Naive thymus-derived CD8-positive, alpha-beta T cell (primary cell): ENCODE measurements at places on chromosomes 4 and X. TPM values are rescaled to one million over a fixed set of nuclear protein-coding genes. Genes with fewer than 3 reads are reported as not detected.

DNA sequence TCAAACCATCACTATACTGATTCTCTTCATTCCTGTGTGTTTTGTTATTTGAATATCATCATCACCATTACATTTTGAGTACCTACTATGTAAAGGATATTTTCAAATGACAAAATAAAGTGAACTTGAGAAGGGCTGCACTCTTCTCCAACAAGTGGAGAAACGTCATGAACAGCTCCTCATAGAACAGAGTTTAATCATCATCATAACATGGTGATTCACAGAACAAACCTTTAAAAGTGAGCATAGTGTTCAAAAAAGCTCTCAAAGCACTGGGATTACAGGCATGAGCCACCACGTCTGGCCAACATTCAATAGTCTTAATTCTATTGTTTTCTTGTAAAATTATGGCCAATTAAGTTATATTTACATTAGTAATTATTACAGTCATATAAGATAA lies 993.9 kb downstream of the PDHA2 start:
- no peaks in the 10 kb centered on the region for H3K36me3 ChIP-seq
- no peaks in the 10 kb centered on the region for H3K27me3 ChIP-seq
- DNase-seq, result no peak

DNA sequence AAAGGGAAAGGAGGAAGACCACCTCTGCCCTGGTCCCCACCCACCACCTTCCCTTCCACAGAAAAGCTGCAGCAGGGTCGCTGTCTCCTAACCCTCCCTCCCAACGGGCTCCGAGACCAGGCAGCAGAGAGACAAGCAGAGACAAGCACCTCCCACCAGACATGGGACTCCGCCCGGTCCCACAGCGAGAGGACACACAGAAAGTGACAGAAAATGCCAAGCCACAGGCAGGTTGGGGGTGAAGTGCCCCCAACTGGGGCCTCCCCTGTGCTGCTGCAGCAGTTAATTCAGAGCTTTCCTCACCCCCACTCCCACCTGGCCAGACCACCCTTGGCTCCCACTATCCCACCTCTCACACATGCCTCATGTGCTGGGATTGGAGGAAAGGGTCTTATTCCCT lies 64.4 kb upstream of the AFAP1 start:
- H3K4me3 ChIP-seq, result no peak overlapping the region
- no peak for DNase-seq
- H3K36me3 ChIP-seq, result peaks cover 3% of the 10 kb centered on the region
- no peak overlapping the region for H3K27ac ChIP-seq
- no peaks in the 10 kb centered on the region for H3K27me3 ChIP-seq

GRCh38 chr4:8502371-8502770 lies 61.8 kb downstream of the TRMT44 start:
- H3K4me1 ChIP-seq, result peaks cover 6% of the 10 kb centered on the region
- no peak for DNase-seq
- H3K36me3 ChIP-seq, result peaks cover 5% of the 10 kb centered on the region
- H3K4me3 ChIP-seq, result no peak overlapping the region
- no peaks in the 10 kb centered on the region for H3K27me3 ChIP-seq

GRCh38 chr4:69098470-69098869 lies 2.2 kb downstream of the UGT2B7 start:
- H3K27ac ChIP-seq, result no peak overlapping the region
- H3K4me1 ChIP-seq, result no peaks in the 10 kb centered on the region
- no peaks in the 10 kb centered on the region for H3K27me3 ChIP-seq
- H3K4me3 ChIP-seq, result no peak overlapping the region
- H3K36me3 ChIP-seq, result no peaks in the 10 kb centered on the region

DNA sequence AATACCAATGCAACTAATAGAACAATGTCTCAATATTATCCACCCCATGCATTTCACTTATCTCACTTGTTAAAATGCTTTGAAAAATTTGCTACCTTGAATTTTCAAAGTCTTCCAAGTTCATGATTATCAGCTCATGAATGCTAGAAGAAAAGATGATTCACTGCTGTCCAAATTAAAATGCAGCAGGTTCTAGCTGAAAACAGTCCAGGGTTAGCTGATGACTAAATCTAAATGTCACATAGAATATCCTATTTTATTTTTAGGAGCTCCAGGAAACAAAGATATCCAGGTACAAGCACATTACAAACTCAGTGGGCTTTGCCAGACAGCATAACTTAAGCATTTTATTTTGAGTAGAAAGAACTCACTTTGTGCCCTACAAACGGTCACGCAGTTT lies 38.0 kb upstream of the SPARCL1 start:
- peaks cover 3% of the 10 kb centered on the region for H3K27me3 ChIP-seq
- no peak overlapping the region for H3K4me3 ChIP-seq
- DNase-seq, result no peak
- H3K4me1 ChIP-seq, result no peaks in the 10 kb centered on the region
- H3K36me3 ChIP-seq, result no peaks in the 10 kb centered on the region
- H3K27ac ChIP-seq, result no peak overlapping the region

GRCh38 chrX:12877386-12877785 lies 10.5 kb downstream of the TLR7 start:
- H3K4me3 ChIP-seq, result no peak overlapping the region
- DNase-seq, result no peak
- H3K27me3 ChIP-seq, result peaks cover 5% of the 10 kb centered on the region
- peaks cover 16% of the 10 kb centered on the region for H3K4me1 ChIP-seq

DNA sequence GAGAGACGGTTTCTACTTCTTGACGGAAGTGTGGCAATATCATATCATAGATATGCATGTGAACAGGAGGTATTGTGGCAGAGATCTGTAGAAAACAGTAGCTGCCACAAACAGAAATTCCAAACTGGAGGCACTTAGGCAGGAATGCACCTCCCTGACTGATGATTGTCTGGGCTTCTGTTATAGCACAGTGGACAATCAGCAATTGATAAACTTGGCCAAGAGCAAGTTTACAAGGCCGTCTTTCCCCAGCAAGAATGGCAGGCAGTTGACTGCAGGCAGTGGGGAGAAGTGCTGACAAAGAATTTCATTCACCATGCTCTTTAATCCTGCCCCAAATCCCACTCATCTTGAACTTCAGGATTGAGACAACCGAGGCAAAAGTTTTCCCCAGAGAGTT lies 114.4 kb upstream of the STOX2 start:
- H3K4me3 ChIP-seq, result no peak overlapping the region
- DNase-seq, result no peak
- H3K27ac ChIP-seq, result no peak overlapping the region
- H3K27me3 ChIP-seq, result peaks cover 39% of the 10 kb centered on the region
- no peaks in the 10 kb centered on the region for H3K36me3 ChIP-seq

- no peak overlapping the region for H3K27ac ChIP-seq
- no peaks in the 10 kb centered on the region for H3K36me3 ChIP-seq
- peaks cover 3% of the 10 kb centered on the region for H3K4me1 ChIP-seq
- no peak for DNase-seq
- no peaks in the 10 kb centered on the region for H3K27me3 ChIP-seq
- no peak overlapping the region for H3K4me3 ChIP-seq
Observed at GRCh38 chrX:39242187-39242586, 440.9 kb downstream of the MID1IP1 start.

DNA sequence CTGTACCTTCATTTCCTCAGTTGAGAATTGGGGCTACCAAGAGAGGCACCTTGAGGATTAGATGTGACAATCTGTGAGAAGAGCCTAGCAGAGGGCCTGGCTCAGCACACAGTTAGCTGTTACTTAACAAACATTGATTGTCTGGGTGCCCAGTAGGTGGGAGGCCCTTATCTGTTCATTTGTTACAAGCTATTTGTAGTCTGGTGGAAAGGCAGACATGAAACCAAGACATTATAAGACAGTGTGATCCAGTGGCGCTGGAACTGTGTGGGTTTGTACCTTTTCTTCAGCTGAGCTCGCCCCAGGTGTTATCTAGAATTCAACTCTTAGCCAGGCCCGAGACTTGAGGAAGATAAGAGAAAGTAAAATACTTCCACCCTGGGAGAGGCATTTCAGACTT lies 16.9 kb downstream of the AKAP4 start:
- DNase-seq, result no peak
- no peak overlapping the region for H3K4me3 ChIP-seq
- H3K27ac ChIP-seq, result peak overlapping the region; percentile 3
- H3K27me3 ChIP-seq, result peaks cover 5% of the 10 kb centered on the region
- H3K36me3 ChIP-seq, result no peaks in the 10 kb centered on the region

DNA sequence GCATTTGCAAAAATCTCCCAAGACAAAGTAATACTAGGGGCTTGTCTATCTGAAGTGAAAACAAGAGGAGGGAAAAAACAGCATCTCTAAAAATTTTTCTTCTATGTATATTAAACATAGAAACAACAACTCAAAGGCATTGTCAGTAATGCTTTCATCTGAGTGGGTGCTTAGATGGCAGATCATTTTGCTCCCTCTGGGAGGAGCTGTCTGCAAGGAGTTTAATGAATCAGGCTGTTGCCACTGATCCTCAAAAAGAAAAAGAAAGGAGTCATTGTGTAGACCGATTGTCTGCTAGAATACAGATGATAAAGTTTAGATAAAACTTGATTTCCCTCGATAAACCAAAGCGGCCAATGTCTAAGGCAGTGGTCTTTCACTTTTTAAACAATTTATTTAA lies 49.7 kb upstream of the KLHL8 start:
- no peak overlapping the region for H3K4me3 ChIP-seq
- no peak overlapping the region for H3K27ac ChIP-seq
- peaks cover 14% of the 10 kb centered on the region for H3K27me3 ChIP-seq

DNA sequence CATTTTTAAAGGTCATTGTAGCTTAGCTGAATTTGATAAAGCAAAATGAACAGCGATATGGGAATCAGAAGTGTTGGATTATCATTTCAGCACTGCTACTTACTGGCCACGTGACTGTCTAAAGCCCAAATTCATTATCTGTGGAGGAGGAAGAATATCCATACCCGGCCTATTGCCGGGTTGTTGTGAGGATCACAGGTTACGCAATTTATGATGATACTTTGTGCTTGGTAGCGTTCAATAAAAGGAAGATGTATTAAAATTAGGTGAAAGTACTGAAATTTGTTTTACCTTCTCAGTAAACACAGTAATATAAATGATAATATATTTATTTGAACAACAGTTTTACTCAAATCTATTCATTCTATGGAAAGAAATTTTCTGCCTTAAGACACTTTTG lies 1540.2 kb downstream of the ADGRL3 start:
- no peak overlapping the region for H3K27ac ChIP-seq
- H3K4me3 ChIP-seq, result no peak overlapping the region
- H3K36me3 ChIP-seq, result no peaks in the 10 kb centered on the region
- H3K4me1 ChIP-seq, result no peaks in the 10 kb centered on the region
- DNase-seq, result no peak

DNA sequence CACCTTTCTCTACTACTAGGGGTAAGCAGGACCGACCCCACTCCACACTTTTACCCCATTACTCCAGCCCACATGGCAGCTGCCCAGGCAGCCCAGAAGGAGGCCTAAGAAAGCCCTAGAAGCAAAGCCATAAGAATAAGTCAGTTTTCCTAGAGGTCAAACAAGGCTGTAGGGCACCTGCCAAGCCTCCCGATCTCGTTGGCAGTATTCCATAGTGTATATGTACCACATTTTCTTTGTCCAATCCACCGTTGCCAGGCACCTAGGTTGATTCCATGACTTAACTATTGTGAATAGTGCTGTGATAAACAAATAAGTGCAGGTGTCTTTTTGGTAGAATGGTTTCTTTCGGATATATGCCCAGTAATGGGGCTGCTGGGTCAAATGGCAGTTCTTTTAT lies 54.2 kb downstream of the RHOXF2B start:
- no peak overlapping the region for H3K4me3 ChIP-seq
- H3K27ac ChIP-seq, result no peak overlapping the region
- DNase-seq, result no peak
- no peaks in the 10 kb centered on the region for H3K4me1 ChIP-seq
- no peaks in the 10 kb centered on the region for H3K36me3 ChIP-seq

- H3K4me1 ChIP-seq, result peaks cover 64% of the 10 kb centered on the region
- H3K4me3 ChIP-seq, result peak overlapping the region; percentile 60
Observed at GRCh38 chr4:153083447-153083947, 120.7 kb upstream of the TRIM2 start.

DNA sequence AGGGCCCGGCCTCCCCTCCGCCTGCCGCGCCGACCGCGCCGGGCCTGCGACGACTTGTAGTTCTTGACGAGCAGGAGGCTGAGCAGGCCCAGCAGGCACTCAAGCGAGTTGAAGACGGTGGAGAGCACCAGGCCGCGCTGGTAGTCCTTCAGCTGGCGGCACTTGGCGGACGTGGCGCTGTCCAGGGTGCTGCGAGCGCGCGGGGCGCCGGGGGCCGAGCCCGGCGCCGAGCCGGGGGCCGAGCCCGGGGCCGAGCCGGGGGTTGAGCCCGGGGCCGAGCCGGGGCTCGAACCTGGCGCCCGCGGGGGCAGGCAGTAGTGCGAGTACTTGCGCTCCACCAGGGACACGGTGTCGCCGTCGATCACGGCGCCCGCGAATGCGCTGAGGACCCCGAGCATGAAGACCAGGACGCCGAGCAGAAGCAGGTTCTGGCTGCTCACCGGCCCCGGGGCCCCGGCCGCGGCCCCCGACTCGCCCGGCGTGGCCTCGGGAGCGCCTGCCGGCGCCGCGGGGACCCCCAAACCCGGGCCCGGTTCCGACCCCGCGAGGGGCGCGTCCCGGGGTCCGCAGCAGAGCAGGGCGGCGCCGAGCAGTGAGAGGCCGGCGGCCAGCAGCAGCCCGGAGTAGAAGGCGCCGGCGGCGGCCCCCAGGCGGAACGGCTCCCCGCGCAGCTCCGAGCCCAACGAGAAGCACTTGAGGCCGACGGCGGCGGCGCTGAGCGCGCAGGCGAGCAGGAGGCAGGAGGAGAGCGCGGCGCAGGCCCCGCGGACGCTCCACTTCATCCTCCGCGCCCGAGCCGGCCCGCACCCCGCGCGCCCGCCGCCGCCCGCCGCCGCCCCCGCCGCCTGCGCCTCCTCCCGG lies 584 bp downstream of the TMEM271 start:
- DNase-seq, result no peak
- no peak overlapping the region for H3K27ac ChIP-seq
- no peak overlapping the region for H3K4me3 ChIP-seq
- peaks cover 8% of the 10 kb centered on the region for H3K36me3 ChIP-seq
- peaks cover 54% of the 10 kb centered on the region for H3K27me3 ChIP-seq

GRCh38 chr4:76525751-76526150 lies 90.7 kb downstream of the SHROOM3 start:
- no peak overlapping the region for H3K4me3 ChIP-seq
- peaks cover 12% of the 10 kb centered on the region for H3K27me3 ChIP-seq
- no peaks in the 10 kb centered on the region for H3K4me1 ChIP-seq
- no peak overlapping the region for H3K27ac ChIP-seq
- H3K36me3 ChIP-seq, result no peaks in the 10 kb centered on the region

DNA sequence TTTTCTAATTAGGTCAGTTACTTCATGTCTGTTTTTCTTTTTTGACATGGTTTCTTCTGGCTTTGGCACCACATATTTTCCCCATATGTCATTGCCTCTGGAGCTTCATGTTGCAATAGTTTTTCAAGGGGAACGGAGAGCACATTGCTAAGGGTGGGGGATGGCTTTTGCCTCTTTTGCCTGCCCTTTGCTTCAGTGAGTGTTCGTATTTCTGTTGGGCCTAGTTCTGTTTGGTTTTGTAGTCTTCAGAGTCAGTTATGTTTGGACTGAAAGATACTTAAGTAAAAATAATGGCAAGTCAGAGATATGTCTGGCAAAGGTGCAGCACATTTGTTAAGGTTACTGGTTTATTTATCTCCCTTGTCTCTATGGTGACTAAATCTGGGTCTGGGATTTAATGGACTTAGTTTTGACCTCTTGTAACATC lies 29.1 kb downstream of the FHL1 start:
- no peaks in the 10 kb centered on the region for H3K4me1 ChIP-seq
- H3K36me3 ChIP-seq, result no peaks in the 10 kb centered on the region
- no peaks in the 10 kb centered on the region for H3K27me3 ChIP-seq
- no peak for DNase-seq
- H3K4me3 ChIP-seq, result no peak overlapping the region

GRCh38 chr4:151745481-151746231 lies 15.2 kb downstream of the GATB start:
- peaks cover 44% of the 10 kb centered on the region for H3K36me3 ChIP-seq
- DNase-seq, result no peak
- no peaks in the 10 kb centered on the region for H3K4me1 ChIP-seq

DHX15 gene
- 155 TPM for total RNA-seq

TAF7L gene
- not detected for total RNA-seq

SAGE1 gene
- not detected for total RNA-seq

ZFP42 gene
- total RNA-seq, result not detected

ATOH1 gene
- total RNA-seq, result not detected

BTK gene
- 5.3 TPM for total RNA-seq
